ENCODE measurements at places on chromosomes 5 and 9. TPM values are rescaled to one million over a fixed set of nuclear protein-coding genes. Genes with fewer than 3 reads are reported as not detected.

The SPATA31C1 gene
- not detected for total RNA-seq

The PNPLA7 gene
- total RNA-seq, result under 0.01 TPM

The DMGDH gene
- total RNA-seq, result 1.9 TPM

The CDHR2 gene
- not detected for total RNA-seq

The TRPM6 gene
- total RNA-seq, result not detected

The CCNO gene
- total RNA-seq, result not detected

The C6 gene
- total RNA-seq, result not detected

The FIBCD1 gene
- total RNA-seq, result 2.8 TPM

The COL27A1 gene
- total RNA-seq, result 13.8 TPM

The CDH9 gene
- not detected for total RNA-seq

The HAND1 gene
- total RNA-seq, result 0.18 TPM

The CTSV gene
- total RNA-seq, result 0.86 TPM

The CAPSL gene
- total RNA-seq, result not detected

The RLN2 gene
- total RNA-seq, result 0.18 TPM

The MTAP gene
- total RNA-seq, result 15.9 TPM

The FANCG gene
- 17.9 TPM for total RNA-seq

The ADAM19 gene
- 60.0 TPM for total RNA-seq

The ZDHHC11 gene
- under 0.01 TPM for total RNA-seq
